ENCODE measurements at places on chromosomes 5 and 9.

- DNase-seq: peak; percentile 6
Measured at GRCh38 chr5:103340717-103341388, 82.3 kb downstream of the MACIR start.

DNA sequence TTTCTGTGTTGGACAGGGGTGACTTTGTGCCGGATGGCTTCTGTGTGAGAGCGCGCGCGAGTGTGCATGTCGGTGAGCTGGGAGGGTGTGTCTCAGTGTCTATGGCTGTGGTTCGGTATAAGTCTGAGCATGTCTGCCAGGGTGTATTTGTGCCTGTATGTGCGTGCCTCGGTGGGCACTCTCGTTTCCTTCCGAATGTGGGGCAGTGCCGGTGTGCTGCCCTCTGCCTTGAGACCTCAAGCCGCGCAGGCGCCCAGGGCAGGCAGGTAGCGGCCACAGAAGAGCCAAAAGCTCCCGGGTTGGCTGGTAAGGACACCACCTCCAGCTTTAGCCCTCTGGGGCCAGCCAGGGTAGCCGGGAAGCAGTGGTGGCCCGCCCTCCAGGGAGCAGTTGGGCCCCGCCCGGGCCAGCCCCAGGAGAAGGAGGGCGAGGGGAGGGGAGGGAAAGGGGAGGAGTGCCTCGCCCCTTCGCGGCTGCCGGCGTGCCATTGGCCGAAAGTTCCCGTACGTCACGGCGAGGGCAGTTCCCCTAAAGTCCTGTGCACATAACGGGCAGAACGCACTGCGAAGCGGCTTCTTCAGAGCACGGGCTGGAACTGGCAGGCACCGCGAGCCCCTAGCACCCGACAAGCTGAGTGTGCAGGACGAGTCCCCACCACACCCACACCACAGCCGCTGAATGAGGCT, at the start of gene ADRB2:
ADRB2 (plus strand) TSS at position 559 of the 686 bp plus-strand sequence. CDS start 221 bp downstream, outside the sequence.
- peak; percentile 93 for DNase-seq

DNA sequence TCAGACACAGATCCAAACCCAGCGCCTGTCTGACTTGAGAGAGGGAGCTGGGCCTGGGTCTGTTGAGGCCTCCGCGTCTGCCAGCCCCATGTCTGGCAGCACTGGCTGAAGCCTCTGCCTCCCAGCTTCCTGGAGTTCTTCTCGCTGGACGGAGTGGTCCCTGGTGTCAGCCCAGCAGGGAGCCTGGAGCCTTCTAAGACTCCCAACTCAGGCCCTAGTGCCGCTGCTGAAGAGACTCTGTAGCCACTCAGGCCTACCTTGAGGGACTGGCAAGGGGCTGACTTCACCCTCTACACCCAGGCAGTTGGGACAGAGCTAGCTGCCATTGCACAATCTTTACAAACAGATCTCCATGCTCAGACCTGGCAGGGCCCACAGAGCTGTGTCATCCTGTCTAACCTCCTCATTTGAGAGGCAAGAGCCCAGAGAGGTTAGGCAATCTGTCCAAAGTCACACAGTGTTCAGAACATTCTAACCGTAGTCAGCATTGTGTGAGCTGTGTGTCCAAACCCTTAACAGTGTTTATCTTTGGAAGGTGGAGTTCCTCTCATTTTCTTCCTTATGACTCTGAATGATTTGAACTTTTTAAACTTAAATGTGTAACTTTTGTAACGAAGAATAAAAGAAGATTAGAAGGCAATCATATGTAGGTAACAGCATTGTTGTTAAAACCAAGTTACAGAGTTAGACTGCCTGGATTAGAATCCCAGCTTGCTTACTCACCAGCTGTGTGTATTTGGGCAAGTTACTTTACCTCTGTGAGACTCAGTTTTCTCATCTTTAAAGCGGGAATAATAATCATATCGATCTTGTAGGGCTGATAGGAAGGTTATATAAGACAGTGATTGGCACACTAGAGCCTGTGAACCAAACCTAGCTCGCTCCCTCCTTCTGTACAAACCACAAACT, 4.6 kb upstream of the DUSP1 start:
- DNase-seq: peak; percentile 34

DNA sequence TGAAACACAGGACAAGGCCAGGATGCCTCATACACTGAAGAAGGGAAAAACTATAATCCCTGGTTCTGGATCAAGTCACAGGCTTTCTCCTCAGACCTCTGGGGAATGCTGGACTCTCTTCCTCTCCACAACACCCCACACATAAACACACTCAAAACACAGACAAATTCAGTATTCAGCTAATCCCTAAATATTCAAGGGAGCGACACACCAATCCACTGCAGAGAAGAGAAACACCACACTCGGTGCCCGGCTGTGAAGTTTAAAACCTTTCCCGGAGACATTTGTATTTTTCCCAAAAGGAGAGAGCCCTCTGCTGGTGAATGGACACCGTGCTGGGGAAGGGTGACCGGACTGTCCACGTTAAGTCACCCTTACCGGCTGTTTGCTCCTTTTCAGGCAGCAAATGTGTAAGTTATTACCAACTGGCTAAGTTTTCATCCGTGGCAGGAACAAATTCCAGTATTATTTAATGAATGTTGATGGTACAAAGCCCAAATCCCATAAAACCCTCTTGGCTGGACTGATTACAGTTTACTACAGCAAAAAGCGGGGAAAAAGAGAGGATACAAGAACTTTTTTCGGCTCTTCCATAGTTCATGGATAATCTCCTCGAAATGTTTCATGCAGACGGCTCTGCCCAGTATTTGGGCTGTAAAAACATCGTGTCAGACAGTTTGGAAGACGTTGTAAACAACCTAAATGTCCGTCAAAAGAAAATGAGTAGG, 130.9 kb upstream of the SLC30A5 start:
- no peak for DNase-seq

- DNase-seq: no peak
Measured at GRCh38 chr9:86093788-86094555, 5.4 kb downstream of the GOLM1 start.

GRCh38 chr5:76958991-76959767, 6.3 kb downstream of the CRHBP start:
- no peak for DNase-seq

- DNase-seq: no peak
Measured at GRCh38 chr5:74145951-74146350, 494.6 kb downstream of the ENC1 start.

GRCh38 chr9:73497796-73498195, 346.1 kb downstream of the ANXA1 start:
- DNase-seq: no peak
